Stimulated activated CD4-positive, alpha-beta T cell treated with anti-CD3 and anti-CD28 coated beads, Interleukin-12 subunit alpha, Interleukin-12 subunit beta, amount 100 ng/mL, for 24 hours (primary cell): ENCODE measurements at places on chromosomes 12 and 14.

GRCh38 chr14:106210650-106211049 lies 684.3 kb downstream of the TMEM121 start:
- no peak for DNase-seq

- DNase-seq = no peak
Observed at GRCh38 chr14:40386433-40386832, 954.2 kb upstream of the FBXO33 start.

DNA sequence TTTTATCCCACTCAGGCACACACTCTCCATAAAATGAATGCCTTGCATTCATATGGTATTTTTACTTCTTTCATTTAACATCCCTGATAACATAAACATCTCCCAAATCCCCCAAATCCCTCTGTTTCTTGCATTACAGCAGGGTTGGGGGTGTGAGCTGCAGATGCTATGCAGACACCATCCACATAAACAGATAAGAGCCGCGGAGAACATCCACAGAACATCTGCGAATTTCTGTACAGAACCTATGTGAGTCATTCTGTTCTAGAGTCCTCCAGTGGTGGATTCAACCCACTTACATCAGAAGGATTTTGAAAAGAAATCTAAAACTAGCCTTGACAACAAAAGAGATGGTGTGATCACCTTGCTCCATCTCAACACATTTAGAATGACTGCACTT lies 20.3 kb downstream of the FBLN5 start:
- DNase-seq = no peak

- DNase-seq = no peak
Observed at GRCh38 chr12:4448371-4448940, 2.8 kb upstream of the FGF6 start.

GRCh38 chr12:2260441-2260840 lies 207.7 kb downstream of the CACNA1C start:
- no peak for DNase-seq

GRCh38 chr12:50276912-50277671 lies 6.2 kb downstream of the LIMA1 start:
- no peak for DNase-seq

DNA sequence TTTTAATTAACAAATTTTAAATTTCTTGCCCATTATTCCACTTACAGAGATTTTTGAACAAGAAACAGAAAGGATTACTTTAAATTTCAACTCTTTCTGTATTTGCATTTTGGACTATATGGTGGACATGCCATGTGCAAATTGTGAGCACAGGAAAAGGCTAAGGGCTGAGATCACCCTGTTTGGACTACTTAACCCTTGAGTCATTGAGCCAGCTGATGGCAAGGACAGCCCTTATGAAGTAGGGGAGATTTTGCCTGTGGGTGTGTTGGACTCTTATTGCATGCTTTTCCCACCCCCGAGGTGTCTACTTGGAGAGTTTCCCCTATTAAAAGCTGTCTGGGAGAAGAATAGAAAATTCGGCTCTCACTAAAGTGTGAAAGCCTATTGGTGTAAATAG lies 17.2 kb downstream of the DERA start:
- no peak for DNase-seq
